ENCODE measurements at places on chromosomes 7 and 10. TPM values are rescaled to one million over a fixed set of nuclear protein-coding genes. Genes with fewer than 3 reads are reported as not detected.

The RPEL1 gene
- not detected for total RNA-seq

The HHEX gene
- total RNA-seq: 24.0 TPM

DNA sequence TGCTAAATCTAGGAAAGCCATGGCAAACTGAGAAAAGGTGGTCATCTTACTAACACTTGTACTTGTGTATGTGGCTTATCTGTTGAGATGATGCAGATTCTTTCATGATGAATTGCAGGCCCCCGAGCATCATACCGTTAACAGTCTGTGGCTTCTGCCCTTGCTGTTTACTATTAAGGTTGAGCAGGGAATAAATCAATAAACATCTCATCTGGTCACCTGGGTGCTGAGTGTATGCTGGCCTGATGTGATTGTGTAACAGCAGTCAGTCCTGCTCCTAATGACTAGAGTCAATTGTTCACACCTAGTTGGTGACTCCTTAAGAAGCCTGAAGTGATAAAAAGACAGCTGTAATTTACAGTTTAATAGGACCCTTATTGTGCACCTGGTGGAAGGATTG lies 8.3 kb upstream of the GNAT3 start:
- no peaks in the 10 kb centered on the region for H3K36me3 ChIP-seq
- H3K4me1 ChIP-seq: no peaks in the 10 kb centered on the region
- no peak overlapping the region for H3K4me3 ChIP-seq
- no peaks in the 10 kb centered on the region for H3K27me3 ChIP-seq

DNA sequence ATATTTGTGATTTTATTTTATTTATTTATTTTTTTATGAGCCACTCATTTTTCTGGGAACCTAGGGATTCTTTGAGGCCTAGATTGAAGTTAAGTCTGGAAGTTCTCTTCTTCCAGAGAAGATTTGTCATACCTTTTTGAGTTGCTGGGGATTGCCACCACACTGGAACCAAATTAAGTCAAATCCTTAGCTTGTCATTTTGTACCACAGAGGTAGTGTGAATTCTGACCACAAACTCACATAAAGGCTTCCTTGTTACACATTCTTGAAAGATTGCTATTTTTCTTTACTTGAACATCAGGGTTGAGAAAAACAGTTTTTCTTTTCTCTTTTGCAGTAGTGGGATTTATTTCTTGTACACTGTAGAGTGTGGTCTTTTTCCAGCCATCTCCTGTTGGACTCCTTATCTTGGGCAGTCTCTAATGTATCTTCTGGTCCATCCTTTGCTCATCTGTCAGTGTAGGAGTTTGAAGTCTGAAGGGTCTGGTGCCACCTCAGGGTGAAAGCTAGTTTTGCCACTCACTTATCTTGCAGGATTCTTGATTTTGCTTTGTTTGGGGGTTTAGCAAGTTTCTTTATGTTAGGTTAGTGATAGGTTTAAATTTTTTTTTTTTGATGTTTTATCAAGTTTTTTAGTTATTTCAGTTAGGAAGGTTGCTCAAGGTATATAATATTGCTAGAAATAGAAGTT lies 24.8 kb downstream of the PCBD1 start:
- no peak for DNase-seq
- no peaks in the 10 kb centered on the region for H3K27me3 ChIP-seq
- H3K27ac ChIP-seq: no peak overlapping the region
- H3K36me3 ChIP-seq: peaks cover 21% of the 10 kb centered on the region
- H3K4me1 ChIP-seq: peaks cover 10% of the 10 kb centered on the region
- no peak overlapping the region for H3K4me3 ChIP-seq

GRCh38 chr7:21355406-21355874 lies 72.4 kb upstream of the SP4 start:
- H3K4me3 ChIP-seq: no peak overlapping the region
- H3K4me1 ChIP-seq: peaks cover 40% of the 10 kb centered on the region
- DNase-seq: peak; percentile 81
- peak overlapping the region; percentile 73 for H3K27ac ChIP-seq
- H3K27me3 ChIP-seq: no peaks in the 10 kb centered on the region

Measured in natural killer cell (primary cell).